ENCODE measurements at places on chromosomes 6 and 20.

DNA sequence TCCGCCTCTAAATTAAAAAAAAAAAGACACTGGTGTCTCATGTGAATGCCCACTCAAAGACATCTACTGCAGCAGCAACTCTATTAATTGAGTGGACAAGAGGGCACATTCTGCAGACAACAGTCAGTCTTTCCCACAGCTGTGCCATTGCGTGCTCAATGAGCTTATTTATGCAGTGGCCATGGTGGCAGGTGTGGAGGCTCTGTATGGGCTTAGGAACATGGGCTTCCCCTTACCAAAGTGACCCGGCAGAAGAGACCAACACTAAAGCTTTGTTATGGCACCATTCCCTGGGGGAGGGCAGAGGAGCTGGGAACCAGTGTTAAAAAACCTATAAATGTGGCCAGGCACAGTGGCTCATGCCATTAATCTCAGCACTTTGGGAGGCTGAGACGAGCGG lies 4.2 kb upstream of the VAPB start:
- no peak for DNase-seq

GRCh38 chr20:3042625-3043024 lies 797 bp upstream of the GNRH2 start:
- DNase-seq = no peak

DNA sequence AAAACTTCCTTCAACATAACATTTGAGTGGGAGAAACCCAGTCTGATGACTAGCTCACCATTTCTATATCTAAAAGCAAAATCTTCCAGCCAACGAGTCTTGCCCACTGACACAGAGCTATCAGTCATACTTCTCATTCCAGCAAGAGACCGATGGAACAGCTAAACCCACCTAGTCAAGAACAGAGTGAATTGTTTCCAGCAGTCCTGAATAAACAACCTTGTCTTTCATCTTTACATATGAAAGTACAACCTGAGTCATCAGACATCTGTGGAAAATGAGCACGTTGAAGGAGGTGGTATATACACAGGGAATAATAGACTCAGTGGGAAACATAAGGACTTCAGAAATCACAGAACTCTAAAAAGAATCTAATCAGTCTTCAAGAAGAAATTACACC lies 23.8 kb downstream of the NRSN1 start:
- no peak for DNase-seq

DNA sequence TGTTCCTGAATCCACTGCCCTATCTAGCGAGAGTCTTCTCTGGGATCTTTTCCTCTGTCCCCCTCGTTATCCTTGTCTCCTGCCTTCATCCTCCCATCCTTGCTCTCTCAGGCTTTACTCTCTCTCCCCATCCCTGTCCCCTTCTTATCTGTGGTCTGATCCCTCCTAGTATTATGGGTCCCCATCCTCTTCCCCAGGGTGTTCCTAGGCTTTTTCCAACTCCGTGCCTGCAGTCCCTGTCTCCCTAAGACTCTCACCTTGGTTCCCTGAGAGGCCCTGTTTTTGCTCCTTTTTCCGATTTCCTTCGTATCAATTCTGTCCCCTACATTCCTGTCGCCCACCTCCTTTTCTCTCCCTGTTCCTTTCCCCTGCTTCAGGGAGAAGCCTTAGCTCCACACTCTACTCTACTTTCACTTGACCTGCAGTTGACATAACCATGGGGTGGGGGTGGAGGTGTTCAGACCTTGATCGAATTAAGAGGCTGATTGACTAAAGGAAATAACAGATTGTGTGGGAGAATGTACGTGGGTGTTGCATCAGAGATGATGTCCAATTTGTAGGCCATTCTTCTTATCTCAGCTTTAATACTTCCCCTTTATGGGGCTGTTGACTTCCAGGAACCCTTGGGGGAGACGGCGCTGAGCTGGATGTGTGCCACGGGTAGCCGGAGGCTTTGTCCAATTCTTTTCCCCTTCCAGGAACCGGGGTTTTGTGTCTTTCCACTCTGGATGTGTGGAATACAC lies 905 bp downstream of the PPARD start:
- DNase-seq = no peak

DNA sequence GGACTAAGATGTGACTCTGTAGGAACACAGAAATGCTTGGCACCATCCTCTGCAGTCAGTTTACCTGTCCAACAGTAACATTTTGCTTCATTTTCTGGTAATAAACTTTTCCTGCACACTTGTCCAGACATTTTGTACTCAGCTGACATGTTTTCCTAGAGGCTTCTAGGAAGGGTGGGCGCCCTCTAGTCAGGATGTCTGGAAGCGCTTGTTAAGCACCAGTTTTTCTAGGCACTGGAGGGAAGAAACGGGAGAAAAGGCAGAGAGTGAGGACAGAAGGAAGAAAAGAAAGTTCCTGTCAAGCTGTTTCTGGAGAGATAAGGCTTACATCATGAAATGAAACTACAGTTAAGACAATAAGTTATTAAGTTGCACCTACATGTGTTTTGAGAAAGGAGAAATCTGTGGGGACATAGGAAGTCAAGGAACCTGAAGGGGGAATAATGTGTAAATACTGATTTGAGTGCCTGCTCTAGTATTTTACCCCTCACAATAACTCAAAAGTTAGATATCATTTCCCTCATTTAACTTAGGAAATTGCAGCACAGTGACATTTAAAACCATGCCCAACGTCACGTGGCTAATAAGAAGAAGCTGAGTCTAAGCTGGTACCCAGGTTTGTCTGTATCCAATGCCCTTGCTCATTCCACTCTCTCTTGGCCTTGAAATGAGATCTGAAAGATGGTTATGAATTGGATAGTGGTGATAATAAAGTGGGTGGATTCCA lies 42.7 kb upstream of the TNFRSF21 start:
- no peak for DNase-seq

Data from stimulated activated CD8-positive, alpha-beta memory T cell treated with anti-CD3 and anti-CD28 coated beads, Interleukin-2, amount 100 ng/mL, for 48 hours (primary cell).